ENCODE measurements at places on chromosomes 6 and 20. TPM values are rescaled to one million over a fixed set of nuclear protein-coding genes. Genes with fewer than 3 reads are reported as not detected.

DNA sequence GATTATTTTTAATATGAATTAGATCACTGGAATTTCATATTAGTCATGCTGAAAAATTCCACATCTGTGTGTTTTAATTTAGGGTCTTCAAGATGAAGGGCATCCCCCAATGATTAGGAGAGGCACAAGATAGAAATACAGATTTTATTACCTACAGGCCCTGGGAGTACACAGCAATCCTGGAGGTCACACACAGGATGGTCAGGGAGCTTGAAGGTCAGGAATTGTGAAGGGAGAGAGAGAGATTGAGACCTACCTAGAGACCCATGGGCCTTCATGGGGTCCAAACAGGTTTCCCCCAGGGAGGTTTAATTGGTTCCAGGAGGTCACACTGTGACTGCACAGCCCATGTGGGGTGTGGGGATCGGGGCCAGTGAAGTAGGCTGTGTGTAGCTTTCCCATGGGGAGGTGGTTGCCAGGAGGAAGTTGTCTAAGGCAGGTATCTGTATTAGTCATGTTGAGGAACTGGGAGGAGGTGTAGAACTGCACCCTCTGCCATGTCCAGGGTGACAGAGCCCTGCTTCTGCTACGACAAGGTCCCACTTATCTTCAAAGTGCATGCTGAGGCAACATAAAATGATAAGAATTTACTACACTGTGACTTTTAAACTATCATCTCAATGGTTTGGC lies 18.3 kb downstream of the SNX9 start:
- no peak overlapping the region for H3K4me3 ChIP-seq
- DNase-seq: peak; percentile 63

GRCh38 chr6:5744497-5744896 lies 262.2 kb downstream of the NRN1 start:
- no peaks in the 10 kb centered on the region for H3K36me3 ChIP-seq
- no peak for DNase-seq
- H3K27me3 ChIP-seq: no peaks in the 10 kb centered on the region
- no peak overlapping the region for H3K4me3 ChIP-seq
- H3K27ac ChIP-seq: no peak overlapping the region

DNA sequence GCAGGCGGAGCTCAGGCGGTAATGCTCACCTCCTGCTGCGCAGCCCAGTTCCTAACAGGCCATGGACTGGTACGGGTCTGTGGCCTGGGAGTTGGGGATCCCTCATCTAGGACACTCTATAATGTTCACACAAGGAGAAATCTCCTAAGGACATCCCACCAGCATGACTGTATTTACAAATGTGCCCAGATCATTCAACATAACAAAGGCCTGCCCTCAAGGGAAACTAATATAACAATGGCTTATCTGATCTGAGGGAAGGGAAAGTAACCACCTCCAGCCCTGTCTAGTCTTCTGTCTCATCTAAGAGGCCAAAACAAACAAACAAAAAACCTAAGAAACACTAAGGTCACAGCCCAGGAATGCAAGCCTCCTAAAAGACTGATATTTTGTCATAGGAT lies 232.8 kb downstream of the RNGTT start:
- H3K4me3 ChIP-seq: no peak overlapping the region
- DNase-seq: no peak
- no peaks in the 10 kb centered on the region for H3K4me1 ChIP-seq
- no peaks in the 10 kb centered on the region for H3K36me3 ChIP-seq

- peaks cover 18% of the 10 kb centered on the region for H3K27me3 ChIP-seq
- H3K36me3 ChIP-seq: no peaks in the 10 kb centered on the region
- no peak for DNase-seq
- H3K4me1 ChIP-seq: peaks cover 25% of the 10 kb centered on the region
- peak overlapping the region; percentile 52 for H3K4me3 ChIP-seq
- no peak overlapping the region for H3K27ac ChIP-seq
These were observed 44.2 kb upstream of the SUPT3H start for GRCh38 chr6:45421709-45422502.

The EFCAB8 gene
- total RNA-seq: 0.25 TPM

The HTR1E gene
- not detected for total RNA-seq

GRCh38 chr6:13624871-13625288 lies 9.7 kb downstream of the NOL7 start:
- H3K27me3 ChIP-seq: no peaks in the 10 kb centered on the region
- no peak overlapping the region for H3K4me3 ChIP-seq
- no peak overlapping the region for H3K27ac ChIP-seq
- no peaks in the 10 kb centered on the region for H3K4me1 ChIP-seq
- H3K36me3 ChIP-seq: peaks cover 40% of the 10 kb centered on the region
- no peak for DNase-seq

DNA sequence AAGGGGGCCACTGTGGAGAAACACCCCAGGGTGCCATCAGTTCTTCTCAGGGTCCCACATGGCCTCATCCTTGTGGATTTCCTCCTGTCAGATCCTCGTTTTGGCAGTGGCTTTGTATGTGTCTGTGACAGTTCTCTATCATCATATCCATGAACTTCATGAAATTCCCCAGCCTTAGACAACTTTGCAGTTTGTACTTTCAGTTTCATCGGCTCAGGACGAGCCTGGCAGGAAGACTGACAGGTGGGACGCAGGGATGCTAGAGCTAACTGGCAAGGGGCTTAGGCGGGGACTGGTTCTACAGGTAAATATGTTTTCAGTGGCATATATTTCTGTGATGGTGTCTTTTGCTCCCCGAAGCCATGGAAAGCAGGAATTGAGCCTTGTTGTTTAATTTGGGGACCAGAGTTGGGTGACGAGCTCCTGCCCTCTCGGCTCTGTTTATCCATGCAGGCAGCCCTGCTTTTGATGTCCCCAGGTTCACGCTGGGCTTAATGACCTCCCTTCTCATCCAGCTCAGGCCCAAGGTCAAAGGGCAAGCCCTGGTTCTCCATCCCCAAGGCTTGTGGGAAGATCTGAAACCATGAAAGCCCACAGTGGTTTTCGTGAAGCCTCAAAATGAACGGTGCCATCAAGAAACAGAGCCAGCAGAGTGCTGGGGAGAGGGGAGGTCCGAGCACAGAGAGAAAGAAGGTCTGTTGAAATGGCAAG lies 11.2 kb downstream of the SDCBP2 start:
- peaks cover 18% of the 10 kb centered on the region for H3K4me1 ChIP-seq
- no peak overlapping the region for H3K27ac ChIP-seq
- H3K36me3 ChIP-seq: no peaks in the 10 kb centered on the region
- no peak overlapping the region for H3K4me3 ChIP-seq
- no peak for DNase-seq

GRCh38 chr20:6058684-6059295 lies 4.9 kb upstream of the LRRN4 start:
- no peak overlapping the region for H3K27ac ChIP-seq
- H3K4me3 ChIP-seq: no peak overlapping the region
- peaks cover 6% of the 10 kb centered on the region for H3K4me1 ChIP-seq

The THEMIS gene
- 0.05 TPM for total RNA-seq

DNA sequence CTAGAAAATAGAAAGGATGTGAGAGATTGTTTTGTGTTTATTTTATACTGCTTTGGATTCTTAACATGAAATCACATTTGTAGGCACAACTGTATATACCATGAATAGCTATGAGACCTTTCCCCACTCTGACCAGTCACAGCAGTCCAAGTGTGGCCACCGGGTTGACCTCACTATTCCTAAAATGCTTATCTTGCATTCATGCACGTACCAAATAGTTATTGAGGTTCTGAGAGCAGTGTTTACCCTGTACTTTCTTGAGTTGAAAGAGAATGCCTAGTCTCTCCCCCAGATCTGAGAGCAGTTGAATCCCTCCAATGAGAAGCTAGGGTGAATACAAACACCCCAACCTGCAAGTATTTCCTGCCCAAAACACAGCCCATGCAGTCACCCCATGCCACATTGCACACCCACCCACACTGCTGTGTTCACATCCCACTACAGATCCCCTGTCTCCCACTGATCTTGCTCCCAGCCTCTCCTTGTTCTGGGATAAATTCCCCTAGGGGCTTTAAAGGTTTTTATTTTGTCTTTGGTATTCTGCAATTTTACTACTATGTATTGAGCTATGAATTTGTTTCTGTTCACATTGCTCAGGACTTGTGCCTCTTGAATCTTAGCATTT lies 51.6 kb downstream of the GOPC start:
- no peak overlapping the region for H3K27ac ChIP-seq
- no peak overlapping the region for H3K4me3 ChIP-seq
- H3K4me1 ChIP-seq: no peaks in the 10 kb centered on the region
- no peak for DNase-seq

The RUNX2 gene
- total RNA-seq: 0.42 TPM

GRCh38 chr6:151299011-151299410 lies 59.2 kb downstream of the AKAP12 start:
- no peaks in the 10 kb centered on the region for H3K4me1 ChIP-seq
- DNase-seq: no peak
- H3K36me3 ChIP-seq: no peaks in the 10 kb centered on the region
- no peaks in the 10 kb centered on the region for H3K27me3 ChIP-seq
- H3K4me3 ChIP-seq: no peak overlapping the region
- no peak overlapping the region for H3K27ac ChIP-seq

GRCh38 chr6:131636880-131637792 lies at the start of gene ENPP3:
TSS of gene ENPP3 (plus strand) at chr6:131637302. CDS start at chr6:131637385, 83 bp downstream.
- no peaks in the 10 kb centered on the region for H3K27me3 ChIP-seq
- peak within 1 kb of the TSS; percentile 25 for H3K27ac ChIP-seq
- H3K36me3 ChIP-seq: no peaks in the 10 kb centered on the region

The RAMACL gene
- 0.59 TPM for total RNA-seq

- H3K27me3 ChIP-seq: no peaks in the 10 kb centered on the region
- H3K36me3 ChIP-seq: no peaks in the 10 kb centered on the region
- no peaks in the 10 kb centered on the region for H3K4me1 ChIP-seq
- H3K27ac ChIP-seq: no peak overlapping the region
These were observed 14.0 kb upstream of the GMPR start for GRCh38 chr6:16224409-16224808.

The ABHD16B gene
- not detected for total RNA-seq

The MARCKS gene
- total RNA-seq: 3.6 TPM

DNA sequence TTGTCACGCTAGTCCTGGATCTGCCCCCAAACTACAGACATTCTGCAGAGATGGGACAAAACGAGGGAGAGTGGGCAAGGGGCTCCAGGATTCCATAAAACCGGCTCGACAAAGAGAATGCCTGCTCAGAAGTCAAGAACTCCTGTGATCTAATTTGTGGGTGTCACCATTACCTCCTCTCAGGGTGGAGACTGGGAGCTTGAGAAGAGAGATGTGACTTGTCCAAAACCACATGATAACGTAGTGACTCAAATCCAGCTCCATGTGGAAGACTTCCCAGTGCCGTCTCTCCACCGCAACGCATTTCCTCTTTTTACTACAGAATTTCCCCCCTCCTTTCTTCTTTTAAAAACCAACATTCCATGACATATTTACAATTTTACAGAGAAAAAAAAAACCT lies 44.3 kb downstream of the TRERF1 start:
- no peaks in the 10 kb centered on the region for H3K36me3 ChIP-seq
- no peaks in the 10 kb centered on the region for H3K27me3 ChIP-seq
- DNase-seq: no peak
- no peak overlapping the region for H3K4me3 ChIP-seq
- no peaks in the 10 kb centered on the region for H3K4me1 ChIP-seq
- H3K27ac ChIP-seq: no peak overlapping the region

The WFDC12 gene
- not detected for total RNA-seq

The PTK7 gene
- total RNA-seq: 10.5 TPM

DNA sequence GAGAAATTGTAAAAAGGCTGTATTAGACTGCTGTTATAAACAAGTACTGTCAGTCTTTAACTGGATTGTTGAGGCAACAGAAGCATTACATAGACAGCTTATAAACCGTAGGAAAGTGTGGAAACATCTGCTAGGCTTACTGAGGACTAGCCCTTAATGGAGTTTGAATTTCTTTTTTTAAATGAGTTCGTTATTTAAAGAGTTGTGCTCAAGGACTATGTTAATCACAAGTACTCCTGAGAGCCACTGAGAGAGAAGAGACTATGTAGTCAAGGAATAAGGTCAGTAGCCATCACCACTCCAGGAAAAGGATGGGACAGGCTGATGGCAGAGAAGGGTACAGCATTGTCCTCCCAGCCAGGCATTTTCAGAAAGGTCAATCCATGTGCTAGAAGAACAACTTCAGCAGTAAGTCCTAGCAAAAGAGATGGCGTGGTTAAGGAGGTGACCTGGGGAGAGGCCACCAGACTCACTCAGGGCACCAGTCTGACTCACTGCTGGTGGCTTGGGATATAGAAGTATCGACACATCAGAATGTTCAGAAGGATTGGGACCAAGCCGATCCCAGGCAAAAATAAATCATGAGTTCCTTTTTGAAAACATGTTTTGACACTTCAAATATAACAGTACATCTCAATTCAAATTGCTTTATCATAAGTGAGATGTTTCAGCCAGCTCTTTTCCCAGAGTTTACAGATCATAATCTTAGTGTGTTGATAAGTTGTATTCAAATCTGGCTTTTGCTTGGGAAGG lies 6.4 kb downstream of the RPS12 start:
- H3K4me3 ChIP-seq: no peak overlapping the region
- no peak for DNase-seq
- H3K36me3 ChIP-seq: peaks cover 41% of the 10 kb centered on the region
- H3K27me3 ChIP-seq: no peaks in the 10 kb centered on the region
- no peak overlapping the region for H3K27ac ChIP-seq

- no peak for DNase-seq
- no peak overlapping the region for H3K27ac ChIP-seq
- H3K36me3 ChIP-seq: no peaks in the 10 kb centered on the region
These were observed 120.2 kb upstream of the RNF24 start for GRCh38 chr20:4135385-4136077.

GRCh38 chr6:95240514-95240913 lies 336.8 kb upstream of the MANEA start:
- no peaks in the 10 kb centered on the region for H3K36me3 ChIP-seq
- no peaks in the 10 kb centered on the region for H3K4me1 ChIP-seq
- no peak for DNase-seq
- no peaks in the 10 kb centered on the region for H3K27me3 ChIP-seq
- H3K27ac ChIP-seq: no peak overlapping the region

DNA sequence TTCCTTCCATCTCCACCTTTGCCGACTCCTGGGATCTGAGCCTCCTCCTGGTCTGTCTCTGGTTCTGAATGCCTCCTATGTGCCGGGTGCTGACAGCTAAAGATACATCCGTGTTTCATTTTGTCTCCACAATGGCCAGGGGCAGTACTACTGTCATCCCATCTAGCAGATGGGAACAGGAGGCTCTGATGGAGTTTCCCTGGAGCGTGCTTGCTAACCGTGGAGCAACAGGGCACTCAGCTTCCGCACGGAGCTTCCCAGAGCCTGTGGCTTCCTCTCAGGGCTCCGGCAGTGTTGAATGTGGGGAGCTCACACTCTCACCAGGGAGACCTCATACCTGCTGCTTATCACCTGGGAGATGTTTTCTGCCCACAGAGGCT lies 11.9 kb upstream of the NPBWR2 start:
- H3K4me3 ChIP-seq: no peak overlapping the region
- H3K27me3 ChIP-seq: no peaks in the 10 kb centered on the region
- DNase-seq: no peak
- H3K4me1 ChIP-seq: peaks cover 2% of the 10 kb centered on the region
- H3K27ac ChIP-seq: no peak overlapping the region
- H3K36me3 ChIP-seq: no peaks in the 10 kb centered on the region

DNA sequence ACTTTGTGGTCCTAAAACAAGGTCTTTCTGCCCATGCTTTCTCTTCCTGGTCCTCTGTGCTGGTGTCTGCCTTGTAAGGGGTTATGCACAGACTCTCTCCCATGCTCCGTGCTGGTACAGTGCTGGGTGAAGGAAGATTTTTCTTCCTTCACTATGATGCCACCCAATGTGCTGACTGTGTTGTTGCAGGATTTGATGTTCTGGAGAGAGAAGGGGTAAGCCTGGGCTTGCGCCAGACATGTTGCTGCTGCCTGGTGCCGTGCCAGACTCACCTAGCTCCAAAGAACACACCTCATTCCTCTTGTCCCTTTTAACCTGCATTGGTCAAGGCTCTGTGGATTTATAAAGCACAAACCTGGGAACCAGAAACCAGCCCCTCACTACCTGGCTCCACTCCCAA lies 28.4 kb upstream of the ARMH2 start:
- no peaks in the 10 kb centered on the region for H3K27me3 ChIP-seq
- no peak overlapping the region for H3K4me3 ChIP-seq
- no peaks in the 10 kb centered on the region for H3K36me3 ChIP-seq
- no peak overlapping the region for H3K27ac ChIP-seq
- no peaks in the 10 kb centered on the region for H3K4me1 ChIP-seq
- DNase-seq: no peak

Measured in liver (tissue), 10 donors.